Activated CD4-positive, CD25-positive, alpha-beta regulatory T cell treated with anti-CD3 and anti-CD28 coated beads, Interleukin-2, amount 50 U/mL, for 24 hours (primary cell): ENCODE measurements at places on chromosomes 1 and 21.

DNA sequence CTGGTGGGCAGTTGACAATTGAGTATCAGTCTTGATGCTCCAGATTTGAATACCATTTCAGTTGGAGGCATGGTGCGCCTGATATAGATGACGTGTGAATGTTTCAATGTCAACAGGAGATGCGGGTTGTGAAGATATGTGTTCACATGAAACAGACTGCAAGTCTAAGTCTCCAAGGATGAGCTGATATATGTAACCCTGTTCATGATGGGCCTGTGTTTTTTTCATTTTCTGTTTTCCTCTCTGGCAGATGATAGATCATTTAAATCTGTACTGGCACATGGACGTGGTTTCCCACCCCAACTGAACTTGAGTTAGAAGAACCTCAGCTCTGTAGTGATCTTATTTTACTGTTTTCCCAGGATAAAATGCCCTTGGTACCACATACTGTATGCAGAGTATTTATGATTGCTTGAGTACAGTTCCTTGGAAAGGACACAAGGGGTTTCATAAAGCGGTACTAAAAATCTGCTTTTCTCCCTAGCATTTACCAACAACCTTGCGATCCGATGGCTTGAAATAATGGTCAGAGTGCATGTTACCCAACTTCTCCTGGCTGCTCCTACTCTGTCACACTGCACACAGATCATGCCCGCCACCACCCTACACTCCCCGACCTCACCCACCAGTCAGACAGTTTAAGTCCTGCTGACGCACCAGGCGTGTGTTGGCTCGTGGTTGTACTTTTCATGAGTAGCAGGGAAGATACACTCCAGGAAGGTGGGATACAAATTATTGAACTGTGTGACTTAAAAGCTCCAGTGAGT, 131.1 kb downstream of the NFIA start:
- no peak for ATAC-seq

- ATAC-seq, result no peak
Measured at GRCh38 chr1:75641325-75641724, 30.4 kb upstream of the SLC44A5 start.

DNA sequence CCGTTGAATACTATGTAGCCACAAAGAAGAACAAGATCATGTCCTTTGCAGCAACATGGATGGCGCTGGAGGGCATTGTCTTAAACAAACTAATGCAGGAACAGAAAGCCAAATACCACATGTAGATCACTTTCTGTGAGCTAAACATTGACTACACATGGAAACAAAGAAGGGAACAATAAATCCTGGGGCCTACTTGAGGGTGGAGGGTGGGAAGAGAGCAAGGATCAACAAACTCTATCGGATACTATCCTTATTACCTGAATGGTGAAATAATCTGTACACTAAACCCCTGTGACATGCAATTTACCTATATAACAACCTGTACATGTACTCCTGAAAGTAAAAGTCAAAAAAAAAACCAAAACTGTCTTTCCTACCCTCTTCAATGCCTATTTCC, 40.8 kb upstream of the CD55 start:
- ATAC-seq, result no peak

GRCh38 chr1:174680101-174680500, 232.3 kb downstream of the GPR52 start:
- no peak for ATAC-seq

DNA sequence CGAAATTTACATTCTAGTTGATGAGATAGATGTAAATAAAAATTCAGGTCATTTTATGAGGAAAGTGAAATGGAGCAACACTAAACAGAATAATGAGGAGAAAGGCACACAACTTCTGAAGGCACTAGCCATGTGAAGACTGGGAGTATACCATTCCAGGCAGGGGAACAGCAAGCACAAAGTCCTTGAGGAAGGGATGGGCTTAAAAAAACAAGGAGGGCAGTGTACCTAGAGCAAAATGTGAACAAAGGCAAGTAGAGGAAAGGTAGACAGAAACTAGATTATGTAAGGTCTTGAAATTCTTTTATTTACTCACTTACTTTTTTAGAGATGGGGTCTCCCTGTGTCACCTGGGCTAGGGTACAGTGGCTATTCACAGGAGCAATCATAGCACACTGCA, 54.1 kb upstream of the LRIG2 start:
- no peak for ATAC-seq

GRCh38 chr1:229913489-229913888, 153.5 kb upstream of the GALNT2 start:
- ATAC-seq, result no peak

DNA sequence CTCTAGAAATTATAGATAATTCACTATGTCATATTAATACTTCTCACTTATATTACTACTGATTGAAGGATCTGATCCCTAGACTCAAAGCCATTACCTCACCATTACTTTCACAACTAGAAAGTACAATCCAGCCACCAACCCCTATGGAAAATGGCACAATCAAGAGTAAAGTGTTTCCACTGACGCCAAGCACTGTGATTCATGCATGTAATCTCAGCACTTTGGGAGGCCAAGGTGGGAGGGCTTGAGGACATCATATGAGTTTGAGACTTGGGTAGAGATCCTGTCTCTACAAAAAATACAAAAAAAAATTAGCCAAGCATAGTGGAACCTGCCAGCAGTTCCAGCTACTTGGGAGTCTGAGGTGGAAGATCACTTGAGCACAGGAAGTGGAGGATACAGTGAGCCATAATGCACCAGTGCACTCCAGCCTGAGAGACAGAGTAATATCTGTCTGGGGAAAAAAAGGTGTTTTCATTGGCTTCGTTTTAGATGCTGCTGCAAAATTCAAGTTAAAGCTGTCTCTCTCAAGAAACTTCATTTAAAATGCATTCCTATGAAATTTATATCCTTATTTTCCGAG, 126.5 kb downstream of the AKT3 start:
- ATAC-seq, result no peak

DNA sequence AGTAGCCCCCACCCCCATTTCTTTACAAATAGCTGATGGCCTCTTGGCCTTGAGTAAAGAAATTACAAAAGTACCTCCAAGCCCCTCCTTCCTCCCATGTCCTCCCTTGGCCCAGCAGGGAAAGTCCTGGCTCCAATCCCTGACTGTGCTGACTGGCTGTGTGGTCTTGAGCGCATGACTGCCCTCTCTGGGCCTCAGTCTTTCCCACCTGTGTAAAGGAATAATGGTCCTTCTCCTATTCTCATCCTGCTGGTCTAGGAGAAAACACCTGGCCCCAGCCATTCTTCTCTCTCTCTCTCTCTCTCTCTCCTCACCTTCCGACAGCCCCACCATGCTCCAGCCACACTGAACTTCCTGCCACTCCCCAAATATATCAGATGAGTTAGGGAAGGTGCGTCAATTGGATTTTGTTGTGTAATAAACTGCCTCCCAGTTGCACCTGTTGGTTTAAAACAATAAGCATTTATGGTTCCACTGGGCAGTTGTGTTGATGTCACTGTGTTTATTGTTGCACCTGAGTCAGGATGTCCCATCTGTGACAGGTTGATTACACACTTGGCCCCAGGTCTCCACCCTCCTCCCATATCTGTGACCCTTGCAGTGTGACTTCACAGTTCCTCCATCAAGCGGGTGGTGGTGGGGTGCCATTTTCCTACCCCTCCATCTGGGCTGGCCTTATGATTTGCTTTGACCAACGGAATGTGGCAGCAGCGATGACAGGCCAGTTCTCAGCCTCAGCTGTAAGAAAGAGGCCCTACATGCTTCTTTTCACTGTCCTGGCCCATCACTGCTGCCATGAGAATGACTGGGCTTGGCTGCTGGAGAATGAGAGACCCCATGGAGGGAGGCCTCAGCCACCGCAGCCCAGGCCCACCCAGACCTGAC, 22.3 kb upstream of the LRP8 start:
- ATAC-seq, result no peak

- no peak for ATAC-seq
Measured at GRCh38 chr1:27408151-27408550, 15.7 kb downstream of the GPR3 start.

- no peak for ATAC-seq
Measured at GRCh38 chr21:46256501-46256994, 28.0 kb upstream of the LSS start.

DNA sequence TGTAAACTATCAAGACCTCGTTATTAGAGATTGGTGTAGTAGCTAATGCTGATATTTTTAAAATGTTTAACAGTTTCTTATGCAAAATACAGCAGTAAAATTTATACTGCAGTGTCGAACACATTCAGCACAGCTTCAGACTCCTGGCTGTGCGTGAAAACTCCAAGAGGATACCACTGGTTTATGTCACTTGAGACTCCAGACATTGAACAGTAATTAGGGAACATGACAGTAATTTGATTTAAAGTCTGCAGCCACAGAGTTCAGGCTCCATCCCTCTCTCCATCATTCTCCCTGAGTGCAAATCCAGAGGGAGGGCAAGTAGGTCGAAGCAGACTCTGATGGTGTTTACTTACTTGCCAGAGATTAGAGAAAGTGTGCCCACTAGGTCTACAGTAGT, 94.2 kb downstream of the AK5 start:
- ATAC-seq, result no peak

DNA sequence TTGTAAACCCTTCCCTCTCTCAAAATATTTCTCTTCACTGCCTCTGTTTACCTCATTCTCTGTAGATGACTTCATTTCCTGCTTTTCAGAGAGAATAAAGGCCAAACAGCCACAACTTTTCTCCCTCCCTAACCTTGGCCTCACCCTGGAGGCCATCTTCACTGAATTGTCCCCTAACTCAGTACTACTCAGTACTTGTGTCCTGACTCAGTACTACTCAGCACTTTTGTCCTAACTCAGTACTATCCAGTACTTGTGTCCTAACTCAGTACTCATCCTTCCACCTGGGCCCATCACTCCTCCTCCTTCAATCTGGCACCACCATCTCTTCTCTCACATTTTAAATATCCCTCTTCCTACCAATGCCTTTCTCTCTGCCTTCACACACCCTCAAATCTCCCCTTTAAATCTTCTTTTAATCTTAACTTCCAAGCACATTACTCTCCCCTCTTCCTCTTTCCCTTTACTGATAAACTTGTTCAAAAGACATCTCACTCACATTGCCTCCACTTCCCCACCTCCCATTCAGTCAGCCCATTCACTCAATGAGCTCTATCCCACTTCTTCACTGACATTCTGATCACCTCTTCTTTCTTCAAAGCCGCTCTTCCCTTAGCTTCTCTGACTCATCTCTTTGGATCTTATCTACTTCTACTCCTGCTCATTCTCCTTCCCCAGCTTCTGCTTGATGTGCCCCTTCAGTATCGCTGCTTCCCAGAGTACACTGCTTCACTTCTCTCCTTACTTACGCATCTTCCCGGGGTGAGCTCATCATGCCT, 121.4 kb downstream of the RNF220 start:
- ATAC-seq, result no peak

DNA sequence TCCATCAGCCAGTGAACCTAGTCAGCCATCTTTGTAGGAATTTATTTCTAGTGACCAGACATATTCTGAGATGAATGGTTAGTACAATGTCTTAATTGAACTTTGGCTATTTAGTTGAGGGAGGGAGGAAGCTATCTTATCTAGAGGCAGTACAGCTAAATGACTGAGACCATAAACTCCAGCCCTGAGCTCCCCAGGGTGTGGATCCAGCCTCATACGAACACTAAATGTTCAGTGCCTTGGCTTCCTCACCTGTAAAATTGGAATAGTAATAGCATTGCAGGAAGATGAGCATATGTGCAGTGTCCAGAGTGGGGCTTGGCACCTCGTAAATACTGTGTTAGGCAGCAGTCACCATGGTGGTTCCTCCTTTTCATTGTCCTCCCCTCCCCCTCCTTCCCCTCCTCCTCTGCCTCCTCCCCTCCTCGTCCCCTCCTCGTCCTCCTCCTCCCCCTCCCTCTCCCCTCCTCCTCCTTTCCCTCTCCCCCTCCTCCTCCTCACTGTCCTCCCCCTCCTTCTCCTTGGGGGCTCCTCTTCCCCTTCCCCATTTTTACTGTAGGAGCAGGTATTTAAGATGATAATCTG, 108.2 kb downstream of the GALNT2 start:
- no peak for ATAC-seq
